ENCODE measurements at places on chromosomes 1 and 21.

DNA sequence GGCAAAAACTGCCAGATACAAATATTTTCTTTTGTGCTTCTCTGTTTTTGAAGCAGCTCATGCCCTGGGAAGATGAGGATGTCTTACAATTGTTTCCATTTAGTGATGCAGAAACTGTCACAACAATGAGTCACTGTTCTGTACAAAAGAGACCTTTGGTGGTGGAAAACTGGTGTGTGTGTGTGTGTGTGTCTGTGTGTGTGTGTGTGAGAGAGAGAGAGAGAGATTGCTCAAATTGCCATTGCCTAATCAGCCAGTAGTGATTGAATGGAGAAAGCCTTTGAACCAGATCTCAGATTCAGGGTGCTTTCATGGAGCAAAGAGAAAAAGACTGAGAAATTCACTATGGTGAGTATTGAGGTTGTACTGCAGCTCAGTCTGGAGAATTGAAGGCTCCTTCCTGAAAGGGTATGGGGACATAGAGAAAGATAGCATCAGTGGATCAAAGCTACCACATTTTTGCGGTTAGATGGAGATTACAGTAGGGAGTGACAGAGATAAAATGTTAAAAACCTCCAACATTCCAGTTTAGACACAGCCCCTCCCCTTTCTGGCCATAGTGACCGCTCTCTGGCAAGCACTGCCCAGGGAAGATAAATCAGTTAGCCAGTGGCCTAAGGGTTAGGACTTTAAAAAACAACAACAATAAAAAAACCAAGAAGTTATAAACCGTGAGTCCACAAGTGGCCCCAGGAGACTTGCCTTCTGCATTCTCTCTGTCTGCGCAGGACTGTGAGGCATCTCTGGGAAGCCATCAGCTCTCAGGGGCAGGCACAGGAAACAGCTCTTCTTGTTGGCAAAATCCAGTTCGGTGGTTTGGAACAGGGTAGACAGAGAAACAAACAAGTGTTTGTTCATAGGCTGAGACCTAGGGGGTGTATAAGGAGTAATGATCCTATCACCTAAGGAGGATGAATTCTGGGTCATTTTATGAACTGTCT lies 406.5 kb downstream of the DUSP10 start:
- DNase-seq = no peak

GRCh38 chr1:65503427-65503826 lies 83.0 kb downstream of the LEPR start:
- DNase-seq = no peak

- DNase-seq = peak; percentile 29
Measured at GRCh38 chr1:202145068-202145743, 669 bp upstream of the ARL8A start.

GRCh38 chr1:99969260-99969728 lies 502 bp upstream of the SLC35A3 start:
- no peak for DNase-seq

- no peak for DNase-seq
Measured at GRCh38 chr1:171204296-171204695, 19.2 kb downstream of the FMO2 start.

DNA sequence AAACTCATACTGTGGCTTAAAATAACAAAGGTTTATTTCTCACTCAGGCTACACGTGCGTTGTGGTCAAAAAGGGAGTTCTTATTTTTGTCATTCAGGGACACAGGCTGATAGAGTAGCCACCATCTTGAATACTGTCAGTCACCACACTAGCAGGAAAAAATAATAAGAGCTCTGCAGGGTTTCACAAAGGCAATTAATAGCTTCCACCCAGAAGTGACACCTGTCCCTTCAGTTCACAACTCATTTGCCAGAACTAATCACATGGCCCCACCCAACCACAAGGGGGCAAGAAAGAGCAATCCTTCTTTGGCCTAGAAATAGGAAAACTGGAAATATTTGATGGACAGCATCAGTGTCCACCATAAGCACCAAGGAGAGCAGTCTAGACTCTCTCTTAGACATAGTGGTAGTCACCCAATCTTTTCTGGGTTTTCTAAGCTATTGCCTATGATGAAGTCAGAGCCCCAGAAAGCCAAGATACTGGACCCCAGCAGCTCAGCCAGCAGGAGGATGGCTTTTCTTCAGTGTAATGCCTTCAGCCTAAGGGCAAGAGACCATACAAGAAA lies 8.2 kb downstream of the HAPLN2 start:
- DNase-seq = peak; percentile 84

GRCh38 chr1:245763873-245764331 lies 609.1 kb downstream of the KIF26B start:
- DNase-seq = no peak

DNA sequence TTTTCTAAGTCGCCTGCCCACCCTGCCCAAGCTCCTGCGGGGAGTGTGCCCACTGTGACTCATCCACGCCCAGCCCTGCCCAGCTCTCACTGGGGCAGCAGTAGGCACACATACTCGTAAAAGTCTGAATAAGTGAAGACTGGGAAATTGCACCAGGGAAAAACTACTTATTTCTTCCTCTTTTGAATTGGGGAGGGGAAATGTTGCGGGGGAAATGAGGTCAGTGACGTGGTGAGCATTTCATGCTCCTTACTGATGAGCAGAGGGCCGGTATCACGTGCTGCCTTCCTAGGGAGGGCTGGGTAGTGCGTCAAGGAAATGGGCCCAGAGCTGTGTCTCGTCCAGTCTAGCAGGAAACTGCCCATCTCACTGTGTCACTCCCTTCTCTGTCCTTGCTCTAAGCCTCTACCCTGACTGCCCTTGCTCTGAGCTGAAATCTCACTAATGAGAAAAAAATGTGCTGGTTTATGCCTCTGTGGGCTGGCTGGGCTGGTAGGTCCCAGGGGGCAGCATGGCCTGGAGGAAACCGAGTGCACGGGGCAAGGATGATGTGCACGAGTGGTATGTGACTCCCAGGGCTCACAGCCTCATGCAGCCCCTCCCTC lies 13.5 kb upstream of the TNFRSF1B start:
- no peak for DNase-seq

GRCh38 chr1:207851696-207852095 lies 59.2 kb downstream of the CD34 start:
- no peak for DNase-seq

DNA sequence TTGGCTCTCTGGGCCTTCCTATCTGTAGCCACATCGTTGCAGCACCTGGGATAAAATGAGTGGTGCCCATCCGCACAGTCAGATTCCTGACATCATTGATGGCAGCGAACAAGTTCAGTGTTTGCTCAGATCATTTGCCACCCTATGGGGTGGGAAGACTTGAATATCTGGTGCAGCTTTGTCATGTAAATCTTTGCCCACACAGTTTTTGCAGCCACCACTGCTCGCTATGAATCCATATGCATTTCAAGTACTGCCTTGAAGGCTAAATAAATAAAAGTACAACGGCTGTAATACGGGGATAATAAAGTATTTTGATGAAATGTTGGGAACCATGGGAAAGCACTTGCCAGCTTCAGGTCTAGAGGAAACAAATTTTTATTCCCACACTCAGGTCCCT lies 56.3 kb upstream of the COA6 start:
- no peak for DNase-seq

- DNase-seq = peak; percentile 24
Measured at GRCh38 chr1:36553591-36554322, 71.0 kb upstream of the CSF3R start.

- no peak for DNase-seq
Measured at GRCh38 chr1:14926818-14927575, 226.6 kb upstream of the TMEM51 start.

GRCh38 chr1:6950001-6950765 lies 164.9 kb downstream of the CAMTA1 start:
- no peak for DNase-seq

DNA sequence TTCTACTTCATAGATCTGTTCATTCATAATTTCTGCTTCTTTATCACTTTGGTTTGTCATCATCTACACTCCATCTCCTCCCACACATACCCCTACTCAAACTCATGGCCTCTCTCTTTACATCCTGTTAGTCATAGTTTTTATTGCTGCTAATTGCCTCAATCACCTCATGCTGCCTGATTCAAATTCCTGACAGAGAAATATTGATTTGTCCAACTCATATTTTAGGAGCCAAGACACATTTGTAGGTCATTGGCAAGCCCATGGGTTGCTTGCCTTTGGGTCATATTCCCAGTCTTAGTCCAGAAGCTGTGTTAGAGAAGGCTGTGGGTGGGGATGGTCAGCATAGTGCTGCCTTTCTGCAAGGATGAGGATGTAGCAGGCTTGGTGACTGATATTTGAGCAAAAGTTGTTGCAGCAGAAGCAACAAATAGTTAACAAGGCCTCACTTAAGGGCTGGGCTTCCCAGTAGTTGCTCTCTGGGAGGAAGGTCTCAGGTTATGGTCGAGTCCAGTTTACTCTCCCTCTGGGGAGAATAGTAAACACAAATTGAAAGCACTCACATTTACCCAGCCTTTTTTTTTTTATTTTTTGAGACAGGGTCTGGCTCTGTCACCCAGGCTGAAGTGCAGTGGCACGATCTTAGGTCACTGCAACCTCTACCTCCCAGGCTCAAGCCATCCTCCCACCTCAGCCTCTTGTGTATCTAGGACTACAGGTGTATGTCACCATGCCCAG lies 22.4 kb upstream of the EPS15 start:
- DNase-seq = peak; percentile 84

DNA sequence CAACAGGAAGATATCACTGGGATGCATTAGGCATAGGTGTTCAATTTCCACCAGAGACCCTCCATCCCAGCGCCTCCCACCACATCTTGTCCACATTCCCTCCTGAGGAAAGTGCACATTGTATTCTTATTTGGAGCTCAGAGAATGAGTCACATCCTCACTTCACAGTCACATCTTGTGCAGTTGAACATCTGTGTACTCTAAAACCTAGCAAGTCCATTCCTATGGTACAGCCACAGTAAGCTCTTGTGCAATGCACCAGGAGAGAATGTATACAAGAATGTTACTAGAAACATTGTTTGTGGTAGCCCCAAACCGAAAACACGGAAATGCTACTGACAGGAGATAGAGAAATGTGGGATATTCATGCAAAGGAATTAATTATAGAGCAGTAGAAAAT lies 1.6 kb upstream of the KDF1 start:
- peak; percentile 79 for DNase-seq

- no peak for DNase-seq
Measured at GRCh38 chr1:215507119-215507518, 60.0 kb upstream of the KCTD3 start.

DNA sequence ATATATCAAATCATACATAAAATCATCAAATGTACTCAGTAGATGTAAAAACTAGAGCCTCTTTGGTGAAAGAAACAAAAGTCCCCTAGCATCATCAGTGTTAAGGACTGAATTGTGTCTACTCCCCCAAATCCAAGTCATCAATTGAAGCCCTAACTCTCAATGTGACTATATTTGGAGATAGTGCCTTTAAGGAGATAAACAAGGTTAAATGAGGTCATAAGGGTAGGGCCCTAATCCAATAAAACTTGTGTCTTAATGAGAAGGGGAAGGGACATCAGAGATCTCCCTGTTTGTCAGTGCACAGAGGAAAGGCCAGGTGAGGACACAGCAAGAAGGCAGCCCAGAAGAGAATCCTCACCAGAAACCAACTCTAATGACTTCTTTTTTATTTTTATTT lies 33.5 kb downstream of the USP24 start:
- DNase-seq = no peak

DNA sequence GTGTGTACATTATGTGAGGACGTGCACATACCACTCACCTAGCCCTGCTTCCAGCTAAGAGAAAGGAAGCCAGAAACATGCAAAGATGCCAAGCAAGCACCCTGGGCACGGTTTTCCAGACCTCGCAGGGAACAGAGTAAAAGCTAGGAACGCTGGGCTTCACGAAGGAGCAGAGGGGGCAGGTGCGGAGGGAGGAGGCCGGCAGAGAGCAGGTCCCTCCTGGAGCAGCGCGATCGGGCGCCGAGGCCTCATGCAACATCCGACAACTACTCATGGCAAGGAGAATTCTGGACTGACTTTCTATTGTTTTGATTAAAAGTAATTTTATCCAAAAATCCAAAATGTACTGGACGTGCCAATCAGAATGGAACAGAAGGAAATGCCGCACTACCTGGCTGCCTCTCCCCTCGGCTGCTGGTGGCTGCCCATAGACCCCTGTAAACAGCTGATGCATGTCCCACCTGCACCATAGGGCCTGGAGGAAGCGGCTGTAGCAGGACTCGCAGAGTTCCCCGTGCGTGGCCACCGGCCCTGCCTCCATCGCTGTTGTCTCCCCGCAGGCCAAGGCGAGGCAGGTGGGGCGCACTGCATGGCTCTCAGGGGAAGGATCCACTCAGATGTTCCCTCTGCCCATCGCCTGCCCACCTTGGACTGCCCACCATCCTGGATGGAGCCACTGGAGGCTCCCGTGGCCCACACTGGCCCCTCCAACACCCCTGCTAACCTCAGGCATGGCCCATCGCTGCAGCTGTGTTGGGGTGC lies 93.5 kb downstream of the WDR4 start:
- no peak for DNase-seq

DNA sequence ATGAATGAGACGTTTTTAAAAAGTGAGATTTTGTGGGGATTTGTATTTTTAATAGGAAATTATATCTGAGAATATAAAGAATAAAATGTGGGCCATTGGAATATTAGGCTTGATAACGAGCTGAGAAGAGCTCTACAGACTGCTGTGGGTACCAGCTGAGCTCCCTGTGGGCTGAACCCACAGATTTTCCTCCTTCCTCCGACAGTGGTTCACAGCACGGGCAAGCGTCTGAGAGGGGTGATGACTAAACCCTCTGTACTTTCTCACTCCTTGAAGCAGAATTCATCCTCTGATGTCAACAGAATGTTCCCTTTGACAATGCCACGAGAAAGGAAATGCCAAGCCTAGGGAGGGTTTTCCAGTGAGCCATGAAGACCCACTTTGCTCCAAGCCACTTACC lies 102.7 kb upstream of the AJAP1 start:
- no peak for DNase-seq

DNA sequence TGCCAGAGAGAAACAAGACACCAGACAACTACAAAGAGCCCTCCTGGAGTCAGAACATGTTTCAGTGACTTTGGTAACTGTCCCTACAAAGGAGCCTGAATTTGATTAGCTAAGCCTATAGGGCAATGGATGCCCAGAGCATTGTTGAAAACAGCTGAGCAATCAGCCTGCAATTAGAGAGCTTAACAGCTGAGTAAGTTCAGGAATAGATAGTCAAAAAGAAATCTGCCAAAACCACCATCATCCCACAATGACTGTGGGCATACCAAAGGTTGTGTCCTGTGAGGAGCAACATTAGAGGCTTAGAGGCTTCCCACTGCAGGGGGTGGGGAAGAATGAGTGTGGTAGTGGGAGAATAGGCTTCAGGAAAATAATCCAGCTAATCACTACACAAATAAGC lies 32.1 kb downstream of the SH3BP5L start:
- no peak for DNase-seq

DNA sequence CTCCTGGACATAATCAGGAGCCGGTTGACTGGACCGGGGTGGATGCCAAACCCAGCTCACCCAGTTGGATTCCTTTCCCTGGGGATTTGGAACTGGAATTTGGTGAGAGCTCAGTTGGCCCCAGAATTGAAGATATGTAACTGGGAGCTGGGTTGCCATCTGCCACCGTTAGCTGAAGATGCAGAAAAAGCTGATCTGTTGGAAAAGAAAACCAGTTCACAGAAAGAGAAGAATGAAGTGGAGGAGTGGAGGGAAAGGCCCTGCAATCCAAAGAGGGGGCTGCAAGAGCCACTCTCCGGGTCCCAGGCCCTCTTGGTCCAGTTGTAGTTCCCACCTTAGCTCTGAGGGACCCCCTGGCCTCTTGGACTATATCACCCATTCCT lies 16.0 kb downstream of the TEX35 start:
- no peak for DNase-seq

- DNase-seq = no peak
Measured at GRCh38 chr1:61250933-61251332, 168.6 kb downstream of the NFIA start.

- no peak for DNase-seq
Measured at GRCh38 chr1:40766560-40766959, 17.0 kb upstream of the KCNQ4 start.
